ENCODE measurements at places on chromosomes 7 and 10.
A peak's percentile ranks its signal among the peaks of the same experiment; 100 is the strongest.

DNA sequence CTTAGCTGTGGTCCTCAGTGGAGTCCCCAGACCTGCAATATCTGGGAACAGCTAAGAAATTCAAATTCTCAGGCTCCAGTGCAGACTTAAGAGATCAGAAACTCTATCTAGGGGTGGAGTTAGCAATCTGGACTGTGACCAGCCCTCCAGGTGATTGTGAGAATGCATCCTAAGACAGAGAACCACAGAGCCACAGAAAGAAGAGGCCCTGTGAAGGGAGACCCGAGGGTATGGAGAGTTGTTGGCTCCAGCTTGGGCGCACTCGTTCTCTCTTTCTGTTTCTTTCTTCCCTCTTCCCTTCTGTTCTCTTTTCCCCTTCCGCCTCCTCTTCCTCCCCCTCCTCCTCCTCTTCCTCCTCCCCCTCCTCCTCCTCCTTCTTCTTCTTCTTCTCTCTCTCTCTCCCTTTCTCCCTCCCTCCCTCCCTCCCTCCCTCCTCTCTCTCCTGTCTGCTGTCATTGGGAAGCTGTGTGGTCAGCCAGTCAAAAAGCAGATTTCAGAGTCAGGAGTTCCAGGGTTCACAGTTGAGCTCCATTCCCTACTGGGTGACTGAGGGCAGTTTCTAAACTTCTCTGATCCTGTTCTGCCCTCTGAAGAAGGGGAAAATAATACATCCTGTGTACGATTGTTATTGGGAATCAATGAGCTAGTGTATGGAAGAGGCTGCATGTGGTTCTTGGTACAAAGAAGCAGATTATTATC, 62.1 kb upstream of the STEAP1B start:
- no peak for ATAC-seq

DNA sequence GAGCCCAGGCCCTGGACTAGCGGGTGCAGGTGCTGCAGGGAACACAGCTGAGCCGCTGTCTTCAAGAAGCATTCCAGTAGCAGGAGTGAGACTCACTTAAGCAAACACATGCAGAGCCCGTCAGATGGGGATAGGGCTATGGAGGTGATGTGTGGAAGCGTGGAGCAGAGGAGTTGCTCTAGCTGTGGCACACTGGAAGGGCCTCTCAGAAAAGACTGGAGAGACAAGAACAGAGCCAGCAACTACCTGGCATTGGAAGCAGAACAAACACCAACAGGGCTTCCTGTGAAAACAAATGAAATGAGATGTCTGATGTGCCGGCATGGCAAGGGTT, 37.8 kb upstream of the GALNTL5 start:
- ATAC-seq = peak; percentile 10

DNA sequence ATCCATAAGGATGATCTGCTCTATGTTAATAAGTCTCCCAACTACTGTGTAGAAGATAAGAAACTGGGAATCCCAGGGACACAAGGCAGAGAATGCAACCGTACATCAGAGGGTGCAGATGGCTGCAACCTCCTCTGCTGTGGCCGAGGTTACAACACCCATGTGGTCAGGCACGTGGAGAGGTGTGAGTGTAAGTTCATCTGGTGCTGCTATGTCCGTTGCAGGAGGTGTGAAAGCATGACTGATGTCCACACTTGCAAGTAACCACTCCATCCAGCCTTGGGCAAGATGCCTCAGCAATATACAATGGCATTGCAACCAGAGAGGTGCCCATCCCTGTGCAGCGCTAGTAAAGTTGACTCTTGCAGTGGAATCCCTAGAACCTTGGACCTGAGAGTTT, 10.3 kb downstream of the WNT16 start:
- no peak for ATAC-seq

DNA sequence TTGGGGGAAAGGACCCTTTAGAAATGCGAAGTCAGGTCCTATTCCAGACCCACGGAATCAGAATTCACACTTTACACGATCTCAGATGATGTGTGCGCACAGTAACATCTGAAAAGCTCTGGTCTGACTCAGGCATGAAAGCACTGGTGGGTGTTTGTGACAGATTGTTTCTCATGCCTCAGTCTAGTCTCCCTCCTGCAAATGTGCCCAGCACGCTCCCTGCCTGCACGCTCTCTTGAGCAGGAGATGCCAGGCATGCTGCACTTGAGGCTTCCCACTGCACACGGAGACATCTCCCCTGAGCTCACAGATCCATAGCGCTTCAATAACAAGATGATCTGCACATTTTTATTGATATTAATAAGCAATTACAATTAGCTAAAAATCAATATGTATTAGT, 23.6 kb upstream of the ZNF37A start:
- no peak for ATAC-seq

- ATAC-seq = no peak
Observed at GRCh38 chr7:157032128-157032527, 21.7 kb upstream of the MNX1 start.

- ATAC-seq = no peak
Observed at GRCh38 chr7:904847-905246, 28.5 kb downstream of the GET4 start.

DNA sequence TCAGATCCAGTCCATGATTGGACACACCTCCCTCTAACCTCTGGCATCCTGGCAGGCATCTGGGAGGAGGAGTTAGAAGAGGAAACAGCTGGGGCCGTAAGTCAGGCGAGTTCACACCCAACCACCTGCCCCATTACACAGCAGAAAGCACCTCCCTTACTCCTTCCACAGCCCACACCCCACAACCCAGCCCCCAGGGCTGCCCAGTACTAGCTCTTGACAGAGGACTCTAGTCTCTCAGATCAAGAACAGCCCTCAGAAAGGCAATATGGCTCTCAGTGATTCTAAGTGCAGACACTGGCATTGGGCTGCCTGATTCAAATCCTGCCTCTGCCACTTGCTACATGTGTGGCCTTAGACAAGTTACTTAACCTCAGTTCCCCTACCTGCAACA, 34.1 kb downstream of the KCNMA1 start:
- peak; percentile 57 for ATAC-seq

- ATAC-seq = no peak
Observed at GRCh38 chr10:49560526-49560925, 21.6 kb upstream of the ERCC6 start.

- no peak for ATAC-seq
Observed at GRCh38 chr7:3888096-3888495, 587.0 kb downstream of the SDK1 start.

DNA sequence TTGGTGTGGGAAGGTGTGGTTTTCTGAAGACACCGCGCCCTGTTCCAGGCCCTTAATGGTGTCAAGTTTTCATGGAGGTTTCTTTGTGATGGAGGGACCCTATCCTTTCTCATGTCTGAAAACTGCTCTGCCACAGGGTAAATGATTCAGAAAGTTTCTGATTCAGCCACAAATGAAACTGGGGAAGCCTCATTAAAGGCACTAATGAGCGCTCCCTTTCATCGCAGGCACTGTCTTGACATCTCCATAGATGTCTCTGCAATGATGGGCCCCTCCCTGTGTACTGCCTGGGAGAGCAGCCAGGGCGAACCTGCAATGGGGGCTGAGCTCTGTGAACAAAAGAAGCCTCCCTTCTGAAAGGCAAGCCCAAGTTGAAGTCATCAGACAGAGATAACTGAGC, 355.3 kb downstream of the PRPF18 start:
- ATAC-seq = no peak

GRCh38 chr10:60105295-60105695, 198.9 kb upstream of the CCDC6 start:
- no peak for ATAC-seq

DNA sequence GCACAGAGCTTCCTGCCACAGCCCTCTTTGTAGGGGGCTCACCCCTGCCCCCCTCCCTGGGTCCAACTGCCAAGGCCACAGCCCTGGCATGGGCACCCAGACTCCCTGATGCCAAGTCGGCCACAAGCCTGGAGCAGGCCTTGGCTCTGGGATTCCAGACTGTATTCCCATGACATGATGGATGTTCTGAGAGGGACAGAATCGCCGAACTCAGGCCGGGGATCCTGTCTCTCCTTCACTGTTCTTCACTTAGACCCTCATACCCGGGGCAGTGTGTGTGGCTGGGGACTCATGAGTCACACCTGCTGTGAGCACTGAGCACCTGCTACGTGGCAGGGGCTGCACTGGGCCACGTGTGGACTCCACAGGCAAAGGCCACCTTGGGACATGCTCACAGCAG, 7.9 kb downstream of the CALML5 start:
- no peak for ATAC-seq

GRCh38 chr10:629186-629998, 60.1 kb downstream of the DIP2C start:
- no peak for ATAC-seq

DNA sequence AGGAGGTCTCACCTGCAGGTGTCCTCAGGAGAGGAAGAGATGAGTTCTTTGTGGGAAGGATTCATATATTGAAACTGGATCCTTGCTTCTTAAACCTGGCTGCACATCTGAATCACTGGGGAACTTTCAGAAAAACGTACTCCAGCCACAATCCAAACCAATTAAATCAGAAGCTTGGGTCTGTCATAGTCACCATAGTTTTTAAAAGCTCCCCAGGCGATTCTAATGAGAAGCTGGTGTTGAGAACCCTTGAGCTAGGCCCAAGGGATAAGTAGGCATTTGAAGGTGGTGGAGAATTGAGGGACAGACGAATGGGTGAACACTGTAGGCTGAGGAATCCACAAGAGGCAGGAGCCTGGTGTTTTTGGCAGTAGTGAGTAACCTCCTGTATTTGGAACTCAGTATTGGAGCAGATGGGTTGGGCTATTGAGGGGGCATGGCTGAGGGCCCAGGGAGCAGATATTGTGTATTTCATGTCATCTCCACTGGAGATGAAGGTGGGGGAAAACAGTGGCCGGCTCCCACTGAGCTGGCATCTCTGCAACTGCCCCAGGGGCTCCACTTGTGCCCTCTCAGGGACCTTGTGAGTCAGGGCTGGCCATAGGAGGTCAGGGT, 14.5 kb downstream of the ADCYAP1R1 start:
- ATAC-seq = no peak

DNA sequence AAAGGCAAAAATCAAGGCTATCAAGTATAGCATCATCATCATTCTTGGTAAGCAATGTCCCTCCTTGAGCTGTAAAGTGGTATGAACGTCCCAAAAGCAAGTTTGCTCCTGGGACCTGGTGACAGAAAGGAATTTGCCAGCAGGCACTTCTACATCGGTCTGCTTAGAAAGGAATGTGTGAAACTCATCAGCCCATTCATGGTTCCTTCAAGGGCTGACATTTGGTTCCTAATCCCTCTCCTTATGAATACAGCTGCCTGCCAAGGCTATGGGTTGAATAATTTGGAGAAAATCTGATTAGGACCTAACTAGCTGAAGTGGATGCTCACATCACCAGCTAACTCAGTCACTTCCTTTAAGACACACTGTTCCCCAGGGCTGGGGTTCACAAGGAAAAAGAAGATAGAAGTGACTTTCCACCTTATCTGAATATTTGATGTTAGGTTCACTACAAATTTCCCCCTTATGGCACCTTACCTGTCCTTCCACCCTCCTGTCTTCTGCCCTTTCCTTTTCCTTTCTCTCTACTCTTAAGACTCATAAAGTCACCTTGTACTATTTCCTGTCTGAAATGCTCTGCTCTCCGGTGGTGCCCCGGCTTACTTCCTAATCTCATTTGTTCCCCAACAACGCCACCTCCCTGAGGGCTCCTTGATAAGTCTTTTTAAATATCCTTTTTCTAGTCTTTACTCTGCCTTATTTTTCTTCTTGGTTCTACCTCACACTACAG, 187.1 kb downstream of the NPSR1 start:
- no peak for ATAC-seq

DNA sequence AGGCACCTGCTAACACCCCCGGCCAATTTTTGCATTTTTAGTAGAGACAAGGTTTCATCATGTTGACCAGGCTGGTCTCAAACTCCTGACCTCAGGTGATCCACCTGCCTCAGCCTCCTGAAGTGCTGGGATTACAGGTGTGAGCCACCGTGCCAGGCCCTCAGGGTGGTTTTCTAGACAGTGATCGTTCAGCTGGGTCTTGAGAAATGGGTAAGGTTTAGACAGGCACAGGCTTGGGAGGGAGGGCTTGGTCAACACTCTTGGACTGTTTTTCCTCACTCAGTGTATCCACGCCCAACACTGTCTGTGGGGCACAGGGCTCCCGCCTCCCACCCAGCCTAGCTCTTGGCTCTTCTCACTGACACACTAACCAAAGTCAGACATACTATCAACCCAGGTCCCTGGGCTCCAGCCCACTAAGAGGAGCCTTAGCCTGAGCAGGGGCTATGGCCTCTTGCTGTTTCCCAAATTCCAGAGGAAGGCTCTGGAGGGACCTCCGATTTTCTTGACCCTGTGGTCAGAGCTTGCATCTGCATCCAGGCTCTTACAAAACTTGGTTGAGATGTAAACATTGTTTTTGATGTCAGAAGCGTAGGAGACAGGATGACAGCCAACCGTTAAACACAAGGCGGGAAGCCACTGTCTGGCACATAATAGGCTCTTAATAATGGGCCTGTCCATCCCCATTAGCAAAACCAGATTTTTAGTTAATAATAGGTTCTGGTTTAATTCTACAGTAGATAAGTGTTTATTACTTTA, 143.9 kb downstream of the PRKAG2 start:
- ATAC-seq = no peak

GRCh38 chr7:123771256-123771655, 22.5 kb upstream of the WASL start:
- ATAC-seq = peak; percentile 31

- ATAC-seq = no peak
Observed at GRCh38 chr7:158018971-158019645, 568.5 kb downstream of the PTPRN2 start.

- ATAC-seq = no peak
Observed at GRCh38 chr7:6576024-6576866, 1.0 kb upstream of the ZDHHC4 start.

- ATAC-seq = no peak
Observed at GRCh38 chr10:17244700-17245365, 16.8 kb downstream of the VIM start.

DNA sequence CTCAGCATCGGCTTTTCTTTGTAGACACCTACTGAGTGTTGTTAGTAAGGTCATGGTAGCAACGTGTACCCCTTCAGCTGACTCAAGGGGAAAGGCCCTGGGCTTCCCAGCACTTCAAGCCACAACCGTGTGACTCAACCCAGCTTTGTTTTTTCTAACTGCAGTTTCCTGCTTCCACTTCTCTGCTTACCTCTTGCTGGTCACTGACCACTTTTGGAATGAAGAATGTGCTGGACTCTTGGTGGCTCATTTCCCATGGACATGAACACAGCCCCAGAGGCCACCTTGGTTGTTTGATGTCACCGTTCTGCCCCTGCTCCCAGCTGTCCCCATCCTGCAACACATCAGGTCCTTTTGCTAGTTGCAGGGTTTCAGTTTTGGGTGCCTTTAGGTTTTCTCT, 69.5 kb upstream of the ZNF438 start:
- ATAC-seq = peak; percentile 80

- no peak for ATAC-seq
Observed at GRCh38 chr7:7922684-7923385, 45.8 kb upstream of the GLCCI1 start.

DNA sequence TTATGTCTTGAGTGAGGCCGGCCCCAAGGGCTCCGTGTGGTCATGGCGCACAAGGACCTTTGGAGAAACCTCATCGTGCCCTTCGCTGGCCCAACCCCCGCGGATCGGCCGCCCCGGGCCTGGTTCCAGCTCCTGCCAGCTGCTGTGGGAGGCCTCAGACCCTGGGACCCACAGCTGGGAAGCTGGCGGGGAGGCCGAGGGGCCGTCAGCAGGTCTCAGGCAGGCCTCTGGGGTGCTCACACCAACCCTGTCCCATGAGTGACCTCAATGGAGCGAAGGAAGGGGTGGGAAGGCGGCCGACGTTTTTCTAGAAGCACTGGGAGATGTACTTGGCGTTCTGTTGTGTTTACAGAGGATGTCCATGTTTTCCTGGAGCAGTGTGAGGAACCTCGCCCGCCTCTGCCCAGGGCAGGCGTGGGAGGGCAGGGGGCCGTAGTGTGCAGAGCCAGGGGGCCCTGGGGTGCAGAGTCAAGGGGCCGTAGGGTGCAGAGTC, 18.6 kb upstream of the ADGRA1 start:
- ATAC-seq = no peak

- ATAC-seq = no peak
Observed at GRCh38 chr10:120897343-120897742, 46.2 kb downstream of the WDR11 start.
